Activated CD8-positive, alpha-beta T cell treated with anti-CD3 and anti-CD28 coated beads for 36 hours (primary cell): ENCODE measurements at places on chromosomes 11 and 22. TPM values are rescaled to one million over a fixed set of nuclear protein-coding genes. Genes with fewer than 3 reads are reported as not detected.

RIC3 gene
- total RNA-seq: 7.6 TPM

MEI1 gene
- total RNA-seq: 27.7 TPM

OR52N2 gene
- not detected for total RNA-seq

C11orf68 gene
- 26.3 TPM for total RNA-seq

ADAMTS15 gene
- total RNA-seq: not detected

EMID1 gene
- 0.14 TPM for total RNA-seq

PLEKHB1 gene
- total RNA-seq: 11.8 TPM

DNA sequence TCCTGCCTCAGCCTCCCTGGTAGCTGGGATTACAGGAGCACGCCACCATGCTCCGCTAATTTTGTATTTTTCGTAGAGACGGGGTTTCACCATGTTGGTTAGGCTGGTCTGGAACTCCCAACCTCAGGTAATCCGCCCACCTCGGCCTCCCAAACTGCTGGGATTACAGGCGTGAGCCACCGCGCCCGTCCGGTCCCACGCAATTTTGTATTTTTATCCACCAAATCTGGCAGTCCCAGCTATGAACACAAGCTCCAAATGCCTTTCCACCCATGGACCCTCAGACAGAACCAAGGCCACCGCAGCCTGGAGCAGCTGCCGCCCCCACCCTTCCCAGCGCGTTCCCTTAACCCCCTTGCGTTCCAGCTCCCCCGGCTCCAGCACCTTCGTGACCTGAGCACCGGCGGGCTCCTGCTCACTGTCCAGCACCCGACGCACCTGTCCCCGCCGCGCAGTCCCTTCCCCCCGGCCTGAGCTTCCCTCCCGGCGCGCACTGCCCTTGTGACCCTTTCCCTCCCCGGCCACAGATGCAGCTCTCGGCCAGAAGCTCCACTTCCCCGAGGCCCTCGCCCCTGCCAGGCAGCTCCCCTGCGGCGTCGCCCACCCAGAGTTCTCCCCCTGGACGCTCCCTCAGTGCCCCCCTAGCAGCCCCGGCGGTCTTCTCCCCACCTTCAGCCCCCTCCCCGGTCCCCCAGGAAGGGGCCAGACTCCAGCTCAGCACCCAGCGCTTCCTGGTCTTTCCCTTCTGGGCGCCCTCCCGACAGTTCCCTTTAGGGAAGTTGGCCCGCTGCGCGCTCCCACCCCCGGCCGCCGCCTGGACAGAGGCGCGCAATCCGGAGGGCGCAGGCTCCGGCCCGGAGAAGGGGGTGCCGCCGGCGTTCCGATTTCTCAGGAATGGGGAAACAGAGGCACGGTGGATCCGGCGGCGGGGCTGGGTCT is 5.6 kb upstream of the ZBED4 start:
- no peak for DNase-seq
- H3K4me3 ChIP-seq: peak overlapping the region; percentile 24

- H3K4me3 ChIP-seq: no peak overlapping the region
- no peaks in the 10 kb centered on the region for H3K4me1 ChIP-seq
- no peaks in the 10 kb centered on the region for H3K36me3 ChIP-seq
- no peaks in the 10 kb centered on the region for H3K27me3 ChIP-seq
- no peak for DNase-seq
- H3K27ac ChIP-seq: no peak overlapping the region
These were observed 71.2 kb downstream of the MYO7A start for GRCh38 chr11:77199137-77199745.

DNA sequence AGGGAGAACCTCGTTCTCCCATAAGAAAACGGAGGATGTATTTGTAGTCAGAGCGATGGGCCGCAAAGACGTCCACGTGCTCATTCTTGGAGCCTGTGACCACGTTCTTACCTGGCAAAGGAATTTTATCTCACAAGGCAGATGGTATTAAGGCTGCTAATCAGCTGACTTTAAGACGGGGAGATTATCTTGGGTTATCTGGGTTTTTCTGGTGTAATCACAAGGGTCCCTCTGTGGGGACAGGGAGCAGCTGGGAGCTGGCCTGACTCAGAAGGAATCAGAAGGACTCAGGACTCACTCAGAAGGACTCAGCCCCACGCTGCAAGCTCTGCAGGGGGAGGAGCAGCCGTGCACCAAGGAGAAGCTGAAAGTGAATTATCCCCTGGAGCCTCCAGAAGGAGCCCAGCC is 7.5 kb upstream of the SIGIRR start:
- no peak overlapping the region for H3K4me3 ChIP-seq
- DNase-seq: no peak
- no peaks in the 10 kb centered on the region for H3K4me1 ChIP-seq
- no peak overlapping the region for H3K27ac ChIP-seq
- no peaks in the 10 kb centered on the region for H3K27me3 ChIP-seq
- peaks cover 9% of the 10 kb centered on the region for H3K36me3 ChIP-seq

DNA sequence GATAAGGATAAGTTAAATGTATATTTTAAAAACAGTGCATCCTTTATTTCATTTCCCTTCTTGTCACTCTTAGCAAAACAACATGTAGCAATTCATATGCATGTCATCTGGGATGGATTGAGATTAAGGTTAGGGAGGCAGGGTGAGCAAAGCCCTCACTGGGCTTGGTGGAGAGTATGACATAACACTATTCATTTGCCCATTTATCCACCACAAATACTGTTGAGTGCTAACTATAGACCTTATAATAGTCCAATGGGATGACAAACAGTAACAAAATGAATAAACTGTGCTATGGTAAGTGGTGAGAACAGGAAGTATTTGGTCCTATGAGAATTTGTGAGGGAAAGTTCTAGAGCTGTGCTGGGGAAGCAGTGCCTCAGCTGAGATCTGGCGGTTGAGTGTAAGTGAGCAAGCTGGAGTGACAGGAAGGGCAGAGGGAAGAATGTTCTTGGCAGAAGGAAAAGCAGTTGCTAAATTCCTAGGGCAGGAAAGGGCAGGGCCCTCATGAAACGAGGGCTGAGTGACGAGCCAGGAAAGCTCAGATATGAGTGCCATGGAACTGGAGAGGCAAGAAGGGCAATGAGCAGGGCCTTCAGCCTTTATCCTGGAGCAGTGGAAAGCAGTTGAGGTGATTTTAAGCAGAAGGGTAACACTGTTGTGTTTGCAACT is 6.7 kb downstream of the HSD17B12 start:
- no peaks in the 10 kb centered on the region for H3K27me3 ChIP-seq
- no peak overlapping the region for H3K27ac ChIP-seq
- no peak overlapping the region for H3K4me3 ChIP-seq
- peaks cover 45% of the 10 kb centered on the region for H3K4me1 ChIP-seq

DNA sequence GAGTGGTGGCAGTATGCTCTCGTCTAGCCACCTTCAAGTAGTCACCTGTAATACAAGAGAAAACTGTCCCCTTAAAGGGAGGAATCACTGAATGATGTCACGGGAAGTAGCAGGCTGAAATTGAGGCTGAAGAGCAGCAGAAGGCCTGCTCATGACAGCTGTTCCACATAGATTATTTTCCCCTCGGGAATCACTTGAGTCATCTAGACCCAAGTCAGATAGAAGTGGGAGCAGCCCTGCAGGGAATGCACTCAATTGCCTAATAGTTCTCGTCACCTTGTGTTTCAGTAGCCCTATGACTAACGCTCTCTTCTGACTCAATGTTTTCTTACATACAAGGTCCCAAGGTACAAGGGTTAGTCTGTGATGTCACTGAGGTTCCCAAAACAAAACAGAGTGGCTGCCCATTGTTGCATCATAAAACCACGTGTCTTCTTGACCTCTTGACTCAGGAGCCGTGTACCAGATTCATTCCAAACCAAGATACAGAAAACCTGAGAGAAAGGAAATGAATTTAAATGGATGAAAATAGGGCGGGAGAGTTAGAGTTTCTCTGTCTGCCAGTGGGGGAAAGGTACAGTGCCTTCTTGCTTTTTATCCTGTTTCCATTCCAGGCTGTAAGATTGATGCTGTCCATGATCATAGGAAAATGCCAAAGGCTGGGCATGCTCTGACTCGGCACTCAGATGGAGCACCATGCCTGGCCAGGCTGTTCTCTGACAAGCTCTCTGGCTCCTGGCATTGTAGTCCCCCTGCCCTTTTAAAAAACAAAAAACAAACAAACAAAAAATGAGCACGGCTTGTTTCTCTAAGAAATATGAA is 21.6 kb upstream of the C11orf96 start:
- peaks cover 14% of the 10 kb centered on the region for H3K4me1 ChIP-seq
- DNase-seq: peak; percentile 37
- H3K27me3 ChIP-seq: no peaks in the 10 kb centered on the region
- peaks cover 20% of the 10 kb centered on the region for H3K36me3 ChIP-seq

DNA sequence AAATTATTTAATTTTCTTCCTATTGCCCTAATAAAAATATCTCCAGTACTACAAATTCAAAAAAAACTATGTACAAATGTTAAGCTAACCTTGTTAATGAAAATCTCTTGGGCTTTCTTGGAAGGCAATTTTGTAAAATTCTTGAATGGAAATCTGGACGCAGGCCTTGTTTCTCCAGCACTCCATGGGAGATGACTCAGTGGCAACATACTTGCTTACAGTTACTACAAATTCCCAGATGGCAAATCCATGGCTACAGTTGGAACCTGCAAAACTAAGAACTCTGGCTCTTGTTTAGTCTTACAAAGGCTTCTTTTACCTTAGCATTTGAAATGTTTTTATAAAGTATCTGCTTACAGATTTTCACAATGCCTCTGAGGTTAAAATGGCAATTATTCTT is 725.2 kb downstream of the DLG2 start:
- H3K36me3 ChIP-seq: no peaks in the 10 kb centered on the region
- H3K4me3 ChIP-seq: no peak overlapping the region
- no peaks in the 10 kb centered on the region for H3K27me3 ChIP-seq

GRCh38 chr11:75516886-75517285 is 8.9 kb downstream of the GDPD5 start:
- no peak overlapping the region for H3K4me3 ChIP-seq
- no peaks in the 10 kb centered on the region for H3K36me3 ChIP-seq

GRCh38 chr11:57491371-57492061 is 24.0 kb downstream of the SLC43A1 start:
- H3K27ac ChIP-seq: no peak overlapping the region
- H3K4me1 ChIP-seq: peaks cover 13% of the 10 kb centered on the region
- peaks cover 69% of the 10 kb centered on the region for H3K36me3 ChIP-seq
- peak; percentile 78 for DNase-seq
- no peak overlapping the region for H3K4me3 ChIP-seq

GRCh38 chr11:97092823-97093222 is 703.0 kb downstream of the JRKL start:
- H3K4me3 ChIP-seq: no peak overlapping the region
- H3K27ac ChIP-seq: no peak overlapping the region
- no peaks in the 10 kb centered on the region for H3K4me1 ChIP-seq
- no peaks in the 10 kb centered on the region for H3K27me3 ChIP-seq
- DNase-seq: no peak

- no peaks in the 10 kb centered on the region for H3K27me3 ChIP-seq
- H3K36me3 ChIP-seq: no peaks in the 10 kb centered on the region
- no peak overlapping the region for H3K4me3 ChIP-seq
- no peak overlapping the region for H3K27ac ChIP-seq
- DNase-seq: no peak
These were observed 289.7 kb upstream of the PITPNB start for GRCh38 chr22:28208787-28209186.

GRCh38 chr11:12090061-12090591 is 20.3 kb upstream of the MICAL2 start:
- no peak overlapping the region for H3K4me3 ChIP-seq
- DNase-seq: peak; percentile 8
- H3K27ac ChIP-seq: peak overlapping the region; percentile 77
- H3K27me3 ChIP-seq: no peaks in the 10 kb centered on the region
